ENCODE measurements at places on chromosomes 11 and 22. TPM values are rescaled to one million over a fixed set of nuclear protein-coding genes. Genes with fewer than 3 reads are reported as not detected.

TREH gene
- not detected for total RNA-seq

GRCh38 chr22:50183141-50183971 is 2.4 kb upstream of the TRABD start:
- peaks cover 22% of the 10 kb centered on the region for H3K4me1 ChIP-seq
- no peak overlapping the region for H3K4me3 ChIP-seq
- no peak overlapping the region for H3K27ac ChIP-seq
- no peaks in the 10 kb centered on the region for H3K27me3 ChIP-seq

- DNase-seq, result no peak
- H3K27me3 ChIP-seq, result no peaks in the 10 kb centered on the region
- no peak overlapping the region for H3K4me3 ChIP-seq
- peaks cover 55% of the 10 kb centered on the region for H3K4me1 ChIP-seq
- H3K27ac ChIP-seq, result no peak overlapping the region
- peaks cover 65% of the 10 kb centered on the region for H3K36me3 ChIP-seq
Measured at GRCh38 chr22:25366876-25367466, 147.5 kb downstream of the CRYBB2 start.

DNA sequence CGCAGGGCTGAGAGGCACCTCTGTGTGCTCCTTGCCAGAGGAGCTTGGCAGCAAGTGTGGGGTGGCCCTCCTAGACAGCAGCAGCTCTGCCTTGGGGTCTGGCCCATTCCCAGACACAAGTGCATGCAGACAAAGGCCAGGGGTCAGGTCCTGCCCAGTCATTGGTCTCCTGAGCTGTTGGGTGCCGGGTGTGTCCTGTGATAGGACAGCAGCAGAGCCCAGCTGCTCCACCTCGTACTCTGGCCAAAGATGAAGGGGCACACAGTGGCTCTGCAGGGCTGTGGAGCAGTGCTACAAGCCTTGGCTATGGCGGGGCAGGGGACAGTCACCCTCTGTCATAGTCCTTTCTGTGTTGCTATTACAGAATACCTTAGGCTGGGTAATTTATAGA is 17.3 kb upstream of the OSBPL5 start:
- H3K4me3 ChIP-seq, result no peak overlapping the region
- H3K36me3 ChIP-seq, result no peaks in the 10 kb centered on the region
- peaks cover 4% of the 10 kb centered on the region for H3K4me1 ChIP-seq
- no peak for DNase-seq
- H3K27ac ChIP-seq, result no peak overlapping the region

DNA sequence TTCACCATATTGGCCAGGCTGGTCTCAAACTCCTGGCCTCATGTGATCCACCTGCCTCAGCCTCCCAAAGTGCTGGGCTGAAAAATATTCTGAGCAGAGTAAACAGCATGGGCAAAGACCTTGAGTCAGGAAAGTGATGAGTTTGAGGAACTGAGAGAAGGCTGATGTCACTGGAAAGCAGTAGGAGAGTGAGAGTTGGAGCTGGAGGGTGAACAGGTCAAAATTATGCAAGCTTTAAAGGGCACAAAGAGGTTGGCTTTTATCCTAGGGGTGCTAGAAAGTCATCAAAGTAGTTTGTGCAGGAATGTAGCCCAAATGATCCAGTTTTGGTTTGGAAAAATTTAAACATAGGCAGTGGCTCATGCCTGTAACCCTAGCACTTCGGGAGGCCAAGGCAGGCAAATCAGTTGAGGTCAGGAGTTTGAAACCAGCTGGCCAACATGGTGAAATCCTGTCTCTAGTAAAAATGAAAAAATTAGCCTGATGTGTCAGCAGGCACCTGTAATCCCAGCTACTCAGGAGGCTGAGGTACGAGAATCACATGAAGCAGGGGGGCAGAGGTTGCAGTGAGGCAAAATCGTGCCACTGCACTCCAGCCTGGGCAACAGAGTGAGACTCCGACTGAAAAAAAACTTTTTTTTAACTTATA is 44.7 kb upstream of the CXCR5 start:
- H3K4me1 ChIP-seq, result no peaks in the 10 kb centered on the region
- no peak overlapping the region for H3K27ac ChIP-seq
- no peak overlapping the region for H3K4me3 ChIP-seq

DNA sequence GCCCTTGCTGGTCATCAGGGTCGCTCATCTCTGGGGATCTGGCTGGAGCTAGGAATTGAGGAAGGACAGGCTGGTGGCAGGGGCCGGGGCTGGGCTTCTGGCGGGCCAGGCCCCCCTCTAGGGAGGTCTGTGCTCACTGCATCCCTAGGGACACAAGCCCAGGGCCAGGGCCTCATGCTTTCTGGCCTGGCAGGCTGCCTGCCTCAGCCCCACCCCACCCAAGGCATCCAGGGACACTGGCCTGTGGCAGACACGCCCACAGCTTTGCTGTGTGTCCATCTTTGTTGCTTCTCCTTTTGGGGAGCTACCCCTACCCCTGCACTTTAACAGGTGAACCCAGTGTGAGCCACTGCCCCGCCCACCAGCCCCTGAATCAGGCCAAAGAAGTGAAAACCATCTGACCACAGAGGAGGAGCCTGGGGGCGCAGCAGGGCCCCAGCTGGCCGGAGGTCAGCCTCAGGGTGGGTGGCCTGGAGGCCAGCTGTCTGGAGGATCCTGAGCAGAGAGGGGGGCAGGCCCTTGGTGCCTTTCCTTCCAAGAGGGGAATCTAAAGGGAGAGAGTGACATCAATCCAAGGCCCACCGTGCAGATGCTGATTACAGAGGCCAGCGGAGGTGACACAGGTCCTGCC is 26.8 kb upstream of the CELSR1 start:
- DNase-seq, result peak; percentile 35
- H3K4me1 ChIP-seq, result peaks cover 13% of the 10 kb centered on the region
- H3K36me3 ChIP-seq, result no peaks in the 10 kb centered on the region
- no peaks in the 10 kb centered on the region for H3K27me3 ChIP-seq
- no peak overlapping the region for H3K4me3 ChIP-seq

GRCh38 chr11:131864228-131864627 is 493.8 kb downstream of the NTM start:
- H3K4me3 ChIP-seq, result no peak overlapping the region
- no peak for DNase-seq
- H3K27me3 ChIP-seq, result no peaks in the 10 kb centered on the region
- no peaks in the 10 kb centered on the region for H3K36me3 ChIP-seq
- H3K27ac ChIP-seq, result no peak overlapping the region
- no peaks in the 10 kb centered on the region for H3K4me1 ChIP-seq

DNA sequence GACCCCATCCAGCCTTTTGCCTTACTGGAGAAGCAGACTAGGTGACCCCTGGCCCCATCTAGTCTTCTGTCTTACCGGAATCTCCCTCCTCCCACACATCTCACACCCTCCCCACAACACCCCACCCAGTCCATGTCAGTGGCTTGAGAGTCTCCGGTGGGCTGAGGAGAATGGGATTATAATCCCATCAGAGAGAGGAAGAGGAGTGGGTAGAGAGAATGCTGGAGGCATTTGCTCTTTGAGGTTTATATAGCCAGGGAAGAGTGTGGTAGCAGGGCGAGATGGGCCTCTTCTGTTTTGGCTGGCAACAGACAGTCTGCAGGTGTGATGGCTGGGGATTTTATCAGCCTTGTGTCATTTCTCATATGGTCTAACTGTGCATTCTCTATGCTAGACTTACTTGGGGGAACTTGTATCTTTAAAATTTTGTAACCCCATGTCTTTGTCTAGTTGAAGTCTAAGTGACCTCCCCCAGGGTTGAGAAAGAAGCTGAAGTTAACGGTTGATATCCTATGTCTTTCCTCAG is 50.3 kb downstream of the GRAMD1B start:
- H3K4me1 ChIP-seq, result no peaks in the 10 kb centered on the region
- H3K36me3 ChIP-seq, result no peaks in the 10 kb centered on the region
- DNase-seq, result no peak
- H3K27me3 ChIP-seq, result no peaks in the 10 kb centered on the region

Measured in SJSA1 (cell line).